ENCODE measurements at places on chromosomes 5 and 9. TPM values are rescaled to one million over a fixed set of nuclear protein-coding genes. Genes with fewer than 3 reads are reported as not detected.

DNA sequence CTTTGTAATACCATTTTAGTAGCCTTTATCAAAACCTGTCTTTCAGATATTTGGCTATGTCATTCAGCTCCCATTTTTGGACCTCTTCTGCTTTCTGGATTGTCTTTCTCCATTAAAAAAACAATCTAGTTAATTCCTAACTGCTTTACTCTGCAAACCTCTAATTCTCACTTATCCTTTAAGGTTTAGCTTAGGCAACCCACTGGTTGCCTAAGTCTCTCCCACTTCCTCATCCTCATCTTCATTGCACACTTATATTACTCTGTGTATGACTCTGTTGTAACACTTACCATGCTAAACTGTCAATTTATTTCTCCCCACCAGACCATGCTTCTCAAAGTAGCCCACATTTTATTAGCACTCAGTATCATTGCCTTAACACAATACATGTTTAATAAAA is 205.0 kb upstream of the DMRTA1 start:
- no peak for DNase-seq

Gene PDE6A
- not detected for total RNA-seq

GRCh38 chr5:25618821-25619220 is 974.0 kb upstream of the CDH10 start:
- no peak for DNase-seq

DNA sequence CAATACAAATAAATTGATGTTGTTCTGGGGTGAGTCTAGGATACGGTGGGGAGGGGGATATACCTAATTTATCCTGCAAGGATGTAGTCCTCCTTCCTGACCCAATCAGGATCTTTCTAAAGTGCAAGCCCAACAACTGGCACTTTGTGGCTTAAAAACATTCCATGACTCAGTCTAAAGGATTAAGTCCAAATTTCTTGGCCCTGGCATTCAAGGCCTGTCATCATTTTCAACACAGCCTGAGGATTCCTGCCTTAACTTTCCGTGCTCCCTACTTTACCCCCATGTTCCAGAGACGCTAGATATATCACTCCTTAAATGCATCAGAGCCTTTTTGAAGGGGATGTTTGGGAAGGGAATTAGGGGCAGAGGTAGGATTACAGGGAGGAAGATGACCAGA is 1.0 kb downstream of the FAM221B start:
- peak; percentile 45 for DNase-seq
